Activated CD4-positive, alpha-beta T cell treated with anti-CD3 and anti-CD28 coated beads, Interleukin-2, amount 50 U/mL, for 24 hours (primary cell): ENCODE measurements at places on chromosomes 3 and 15.

DNA sequence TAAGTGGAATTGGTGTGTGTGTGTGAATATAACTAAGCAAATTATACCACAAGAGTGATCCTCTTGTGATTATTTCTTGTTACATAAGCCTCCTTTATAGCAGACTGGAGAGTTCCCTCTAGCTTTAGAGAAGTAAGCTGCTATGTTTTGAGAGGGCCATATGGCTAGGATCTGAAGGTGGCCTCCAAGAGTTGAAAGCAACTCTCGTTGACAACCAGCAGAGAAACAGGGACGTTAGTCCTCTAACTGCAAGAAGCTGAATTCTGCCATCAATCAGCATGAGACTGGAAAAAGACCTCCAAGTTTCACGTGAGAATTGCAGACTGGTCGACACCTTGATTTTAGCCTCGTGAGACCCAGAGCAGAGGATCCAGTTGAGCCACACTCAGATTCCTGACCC, 278.5 kb upstream of the ZNF717 start:
- no peak for DNase-seq

- no peak for DNase-seq
Observed at GRCh38 chr15:51580982-51581381, 41.6 kb downstream of the DMXL2 start.

DNA sequence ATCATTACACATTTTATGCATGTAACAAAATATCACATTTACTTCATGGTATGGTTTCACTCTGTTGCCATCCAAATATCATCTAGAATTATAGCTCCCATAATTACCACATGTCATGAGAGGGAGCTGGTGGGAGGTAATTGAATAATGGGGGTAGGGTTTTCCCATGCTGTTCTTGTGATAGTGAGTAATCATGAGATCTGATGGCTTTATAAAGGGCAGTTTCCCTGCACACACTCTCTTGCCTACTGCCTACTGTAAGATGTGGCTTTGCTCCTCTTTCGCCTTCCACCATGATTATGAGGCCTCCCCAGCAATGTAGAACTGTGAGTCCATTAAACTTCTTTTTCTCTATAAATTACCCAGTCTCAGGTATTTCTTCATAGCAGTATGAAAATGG, 123.4 kb downstream of the SATB1 start:
- no peak for DNase-seq

- DNase-seq = no peak
Observed at GRCh38 chr15:49120832-49121231, 34.6 kb downstream of the COPS2 start.

GRCh38 chr15:69677403-69677802, 224.8 kb downstream of the RPLP1 start:
- DNase-seq = no peak

DNA sequence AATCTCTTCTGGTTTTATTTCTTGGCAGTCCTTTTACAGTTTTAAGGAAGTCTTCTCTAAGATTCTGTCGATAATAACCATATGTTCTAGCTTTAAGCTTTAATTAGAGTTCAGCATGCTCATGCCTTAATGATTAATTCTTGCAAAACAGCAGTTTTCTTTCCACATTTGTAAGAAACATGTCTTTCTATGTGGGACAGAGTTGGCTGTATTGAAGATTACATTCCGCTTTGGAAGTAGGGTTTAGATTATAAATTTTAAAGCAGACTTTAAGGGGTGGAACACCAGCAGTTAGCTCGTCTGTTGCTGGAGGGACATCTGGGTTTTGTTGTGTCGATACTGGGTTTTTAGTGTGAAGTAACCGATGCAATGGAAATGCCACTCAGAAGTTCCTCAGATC, 35.3 kb downstream of the SQOR start:
- no peak for DNase-seq

GRCh38 chr3:46710229-46710628, 7.4 kb downstream of the PRSS50 start:
- DNase-seq = no peak

DNA sequence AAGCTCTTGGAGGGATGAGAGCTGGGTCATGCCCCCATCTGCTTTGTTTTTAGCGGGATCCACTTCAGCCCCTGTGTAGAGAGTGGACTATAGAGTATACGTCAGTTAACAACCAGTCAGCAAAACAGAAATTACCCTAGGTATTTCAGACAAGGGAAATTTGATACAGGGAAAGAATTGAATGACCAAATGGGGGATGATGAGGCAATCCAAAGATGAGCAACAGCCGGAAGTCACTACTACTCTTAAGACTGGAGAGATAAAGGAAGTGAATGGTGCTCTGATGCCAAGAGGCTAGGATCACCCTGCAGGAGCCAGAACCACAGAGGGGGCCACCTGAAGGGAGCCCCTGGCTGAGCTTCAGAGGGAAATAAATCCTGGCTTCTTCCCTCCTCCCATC, 1.7 kb upstream of the GPR62 start:
- DNase-seq = no peak

DNA sequence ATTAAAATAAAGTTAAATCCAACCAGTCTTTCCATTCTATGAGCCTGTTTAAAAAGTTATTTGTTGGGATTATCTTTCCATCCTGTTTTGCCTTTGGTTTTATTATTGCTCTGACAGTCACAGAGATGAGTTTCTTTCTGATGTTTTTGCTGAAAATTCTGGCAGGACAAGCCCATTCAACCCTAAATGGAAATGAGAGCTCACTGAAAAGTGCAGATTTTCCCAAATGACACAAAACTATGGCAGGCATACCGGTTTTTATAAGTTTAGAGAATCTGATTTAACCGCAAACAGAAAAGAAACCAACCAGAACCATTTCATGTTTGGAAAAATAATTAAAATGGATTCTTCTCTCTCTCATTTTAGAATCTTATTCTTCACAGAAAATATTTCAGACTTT, 238.1 kb upstream of the SGO1 start:
- no peak for DNase-seq

DNA sequence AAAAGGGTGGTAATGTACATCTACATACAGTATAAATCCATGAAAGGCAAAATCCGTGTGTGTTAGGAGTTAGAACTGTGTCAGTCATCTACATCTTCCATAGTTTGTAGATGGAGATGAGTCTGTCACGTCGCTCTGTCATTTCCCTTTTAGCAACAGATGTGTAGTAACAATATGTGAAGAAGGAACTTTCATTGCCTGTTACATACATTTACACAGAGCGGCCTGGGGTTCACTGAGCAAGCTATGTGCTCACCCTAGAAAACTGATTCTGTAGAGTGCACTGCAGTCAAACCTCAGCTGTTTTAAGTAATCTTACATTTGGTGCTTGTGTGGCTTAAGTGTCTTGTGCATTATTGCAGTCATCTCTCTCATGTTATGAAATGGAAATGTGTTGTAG, 41.6 kb upstream of the AP3B2 start:
- DNase-seq = no peak

GRCh38 chr15:90059208-90059985, 42.9 kb downstream of the IDH2 start:
- DNase-seq = peak; percentile 73

- DNase-seq = no peak
Observed at GRCh38 chr3:45165497-45166283, 19.5 kb upstream of the CDCP1 start.

DNA sequence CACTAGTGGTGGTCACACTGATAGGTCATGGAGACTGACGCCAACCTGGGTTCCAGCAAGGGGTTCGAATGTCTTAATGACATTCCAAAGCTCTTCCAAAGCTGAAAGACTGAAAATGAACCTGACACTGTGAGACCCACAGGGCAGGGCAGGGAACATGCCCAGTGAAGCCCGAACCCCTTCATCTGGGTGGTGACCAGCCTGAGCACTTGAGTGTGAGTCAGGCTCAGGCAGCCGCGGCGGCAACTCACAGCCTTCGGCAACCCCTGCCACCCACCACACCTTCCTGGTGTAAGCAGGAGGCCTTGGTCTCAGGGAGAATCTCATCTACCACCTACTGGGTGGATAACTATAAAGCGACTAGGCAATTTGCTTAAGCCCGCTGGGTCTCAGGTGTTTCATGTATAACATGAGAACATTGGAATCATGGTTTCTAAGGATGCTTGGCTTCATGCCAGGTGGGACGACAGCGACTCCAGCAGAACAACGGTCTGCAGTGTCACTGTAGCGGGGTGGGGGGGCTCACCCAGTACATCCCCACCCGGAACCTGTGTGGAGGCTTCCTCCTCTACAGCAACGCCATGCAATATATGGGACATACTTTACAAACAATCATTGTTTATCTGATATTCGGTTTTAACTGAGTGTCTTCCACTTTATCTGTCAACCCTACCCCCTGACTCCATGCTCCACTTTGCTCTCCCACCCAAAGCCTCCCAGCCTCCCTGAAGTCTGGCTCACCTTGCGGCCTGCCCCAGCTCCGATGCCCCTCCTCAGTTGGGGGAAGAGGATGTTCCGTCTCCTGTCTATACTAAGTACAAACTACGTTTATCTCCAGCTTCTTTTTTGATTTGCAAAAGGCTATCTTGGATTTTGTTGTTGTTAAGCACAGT, 125.0 kb upstream of the MEF2A start:
- no peak for DNase-seq

- DNase-seq = no peak
Observed at GRCh38 chr15:62748196-62748595, 294.4 kb upstream of the TPM1 start.

GRCh38 chr3:150152567-150152966, 181.9 kb upstream of the PFN2 start:
- no peak for DNase-seq

GRCh38 chr3:13519006-13519791, 29.7 kb upstream of the FBLN2 start:
- no peak for DNase-seq

- DNase-seq = no peak
Observed at GRCh38 chr3:163953526-163953925, 1124.8 kb downstream of the SI start.

DNA sequence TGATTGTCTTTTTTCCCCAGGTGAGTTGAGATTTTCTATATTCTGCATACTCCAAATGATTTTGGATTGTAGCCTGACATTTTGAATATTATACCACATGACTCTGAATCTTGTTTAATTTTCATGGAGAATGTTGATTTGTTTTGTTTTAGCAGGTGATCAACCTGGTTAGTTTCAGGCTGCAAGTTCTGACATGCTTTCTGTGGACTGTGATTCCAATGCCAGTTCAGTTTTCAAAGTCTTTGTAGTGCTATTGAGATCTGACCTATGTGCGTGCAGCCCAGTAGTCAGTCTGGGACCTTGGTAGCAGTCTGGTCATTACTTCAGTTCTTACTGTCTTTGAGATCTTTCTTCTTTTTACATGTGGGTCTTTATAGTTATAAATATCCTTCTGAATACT, 18.6 kb upstream of the MTMR10 start:
- no peak for DNase-seq

DNA sequence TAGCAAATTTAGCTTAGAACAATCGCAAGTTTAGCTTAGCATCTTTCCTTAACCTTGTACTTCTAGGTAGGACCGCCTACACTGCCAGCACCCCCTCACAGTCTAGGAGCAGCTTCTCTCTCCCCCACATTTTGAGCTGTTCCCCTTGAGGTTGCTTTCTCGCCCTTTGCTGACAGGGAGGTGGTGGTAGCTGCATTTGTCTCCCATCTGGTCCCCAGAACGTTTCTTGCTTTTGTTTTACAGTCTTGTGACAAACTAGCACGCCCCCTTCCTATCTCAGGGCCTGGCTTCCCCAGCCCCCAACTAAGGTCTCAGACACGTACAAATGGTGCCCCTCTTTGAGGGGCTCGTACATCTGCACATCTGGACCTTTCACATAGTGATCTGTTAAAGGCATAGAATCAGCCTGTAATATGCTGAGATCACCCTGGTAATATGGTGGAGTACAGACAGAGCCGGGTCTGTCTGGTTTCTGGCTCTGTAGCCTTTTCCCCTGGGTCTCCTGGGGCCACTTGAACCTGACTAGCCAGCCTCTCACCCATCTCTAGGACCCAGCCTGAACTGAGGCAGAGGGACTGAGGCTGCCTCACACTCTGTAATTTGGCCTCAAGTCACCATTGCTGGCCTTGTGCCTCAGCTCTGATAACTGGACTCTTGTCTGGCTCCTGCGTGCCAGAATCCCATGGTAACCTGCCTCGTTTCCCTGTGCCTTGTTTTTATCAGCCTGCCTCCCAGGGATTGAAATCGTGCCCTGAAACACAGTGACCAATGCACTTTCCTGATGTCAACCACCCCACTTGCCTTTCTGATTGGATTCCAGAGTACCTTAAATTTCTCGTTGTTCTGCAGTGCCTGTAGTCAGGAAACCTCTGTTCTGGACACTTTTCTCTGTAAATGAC, 27.7 kb downstream of the CRTC3 start:
- DNase-seq = no peak

DNA sequence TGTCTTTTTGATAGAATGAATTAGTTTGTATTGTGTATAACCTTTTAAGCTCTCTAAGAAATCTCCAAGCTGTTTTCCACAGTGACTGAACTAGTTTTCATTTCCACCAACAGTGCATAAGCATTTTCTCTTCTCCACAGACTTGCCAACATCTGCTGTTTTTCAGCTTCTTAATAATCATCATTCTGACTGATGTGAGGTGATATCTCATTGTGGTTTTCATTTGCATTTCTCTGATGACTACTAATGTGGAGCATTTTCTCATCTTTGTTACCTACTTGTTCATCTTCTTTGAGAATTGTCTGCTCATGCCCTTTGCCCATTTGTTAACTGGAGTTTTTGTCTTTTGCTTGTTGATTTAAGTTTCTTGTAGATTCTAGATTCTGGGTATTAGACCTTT, 777.5 kb downstream of the OTOL1 start:
- no peak for DNase-seq

GRCh38 chr3:31705736-31706135, 173.0 kb downstream of the STT3B start:
- no peak for DNase-seq

DNA sequence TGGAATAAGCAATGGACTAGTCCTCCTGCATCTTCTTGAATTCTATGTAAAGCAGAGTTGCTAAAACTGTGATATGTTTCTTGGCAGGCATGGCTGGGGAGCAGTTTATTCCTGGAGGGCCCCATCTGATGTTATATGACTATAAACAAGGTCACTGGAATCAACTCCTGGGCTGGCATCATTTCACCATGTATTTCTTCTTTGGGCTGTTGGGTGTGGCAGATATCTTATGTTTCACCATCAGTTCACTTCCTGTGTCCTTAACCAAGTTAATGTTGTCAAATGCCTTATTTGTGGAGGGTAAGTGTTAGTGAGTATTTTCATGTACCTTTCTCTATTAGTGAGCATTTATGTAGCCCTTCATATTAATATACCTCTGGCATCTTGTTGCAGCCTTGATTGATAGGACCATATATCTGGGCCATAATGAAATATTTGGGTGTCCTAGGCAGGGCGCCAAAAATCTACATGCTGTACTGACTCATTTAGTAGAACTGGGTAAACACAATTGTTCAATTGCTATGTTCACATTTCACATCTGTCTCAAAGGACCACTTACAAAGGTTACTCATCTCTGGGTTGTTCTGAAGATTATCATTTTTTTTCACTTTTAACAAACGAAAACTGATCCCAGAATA, 52.6 kb upstream of the ADGRG7 start:
- no peak for DNase-seq

DNA sequence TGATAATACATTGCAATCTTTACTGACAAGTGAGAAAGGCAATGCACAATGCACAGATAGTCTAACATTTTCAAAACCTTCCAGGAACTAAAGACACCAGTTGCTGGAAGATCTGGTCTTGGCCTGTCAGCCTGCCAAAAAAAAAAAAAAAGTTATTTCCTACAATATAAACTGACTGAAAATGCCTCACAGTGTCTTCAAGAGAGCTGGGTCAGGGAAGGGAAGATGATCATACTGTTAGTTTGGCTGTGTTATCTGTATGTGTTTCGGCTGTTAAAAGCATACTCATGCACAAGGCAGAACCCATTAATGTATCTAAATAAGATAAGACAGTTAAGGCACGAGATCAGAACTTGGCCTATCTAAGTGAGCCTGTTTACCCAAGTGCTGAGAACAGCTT, 673.4 kb downstream of the MECOM start:
- DNase-seq = no peak
